ENCODE measurements at places on chromosomes 13 and 19.

- DNase-seq: no peak
Observed at GRCh38 chr13:43815204-43815603, 28.4 kb upstream of the ENOX1 start.

DNA sequence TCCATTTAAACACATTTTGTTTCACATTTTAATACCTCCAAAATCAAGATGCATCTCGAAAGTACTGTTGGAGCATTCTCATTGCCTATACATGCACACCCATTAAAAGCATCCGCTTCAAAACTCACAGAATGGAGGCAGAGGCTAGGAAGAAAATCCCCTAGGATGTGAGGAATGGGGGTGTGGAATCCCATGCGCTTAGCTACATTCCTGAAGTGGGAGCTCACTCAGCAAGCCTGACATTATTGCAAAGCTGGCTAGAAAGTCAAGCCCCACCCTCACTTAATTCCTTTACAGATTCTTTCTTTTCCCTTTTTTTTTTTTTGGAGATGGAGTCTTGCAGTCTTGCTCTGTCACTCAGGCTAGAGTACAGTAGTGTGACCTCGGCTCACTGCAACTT lies 4.6 kb upstream of the FAM32A start:
- DNase-seq: no peak

GRCh38 chr13:25846222-25846984 lies 205.4 kb downstream of the SHISA2 start:
- no peak for DNase-seq

- no peak for DNase-seq
Observed at GRCh38 chr13:44088411-44088810, 208.7 kb downstream of the LACC1 start.

GRCh38 chr19:374183-374885 lies 29.7 kb upstream of the MIER2 start:
- no peak for DNase-seq

DNA sequence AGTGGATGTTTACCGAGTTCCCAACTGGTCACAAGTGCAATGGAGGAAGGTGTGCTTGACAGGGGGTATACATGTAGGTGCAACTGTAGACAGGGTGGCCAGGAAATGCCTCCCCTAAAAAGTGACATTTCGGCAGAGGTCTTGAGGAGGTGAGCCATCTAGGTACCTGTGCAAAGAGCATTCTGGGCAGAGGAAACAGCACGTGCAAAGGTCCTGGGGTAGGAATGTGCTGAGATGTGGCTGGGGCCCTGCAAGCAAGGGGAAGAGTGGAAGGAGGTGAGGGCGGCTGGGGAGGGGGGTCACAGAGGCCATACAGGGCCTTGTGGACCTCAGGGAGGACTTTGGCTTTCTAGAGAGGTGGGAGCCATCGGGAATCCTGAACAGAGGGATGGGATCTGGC lies 8.1 kb downstream of the ADGRL1 start:
- DNase-seq: no peak

DNA sequence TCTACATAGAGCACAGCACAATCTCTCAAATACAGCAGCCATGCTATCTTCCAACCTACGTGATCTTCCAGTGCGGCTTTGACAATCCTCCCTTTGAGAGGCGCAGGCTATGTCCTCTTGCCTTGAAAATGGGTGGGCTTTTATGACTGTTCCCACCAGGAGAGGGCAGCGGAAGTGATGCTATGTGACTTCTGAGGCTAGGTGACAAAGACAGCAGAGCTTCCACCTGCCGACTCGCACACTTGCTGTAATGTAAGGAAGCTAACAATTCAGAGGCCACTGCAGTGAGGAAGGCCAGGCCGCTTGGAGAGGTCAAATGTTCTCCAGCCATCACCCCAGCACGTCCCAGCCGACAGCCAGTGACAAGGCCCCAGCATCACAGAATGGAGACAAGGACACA lies 65.8 kb downstream of the MRPL57 start:
- no peak for DNase-seq

DNA sequence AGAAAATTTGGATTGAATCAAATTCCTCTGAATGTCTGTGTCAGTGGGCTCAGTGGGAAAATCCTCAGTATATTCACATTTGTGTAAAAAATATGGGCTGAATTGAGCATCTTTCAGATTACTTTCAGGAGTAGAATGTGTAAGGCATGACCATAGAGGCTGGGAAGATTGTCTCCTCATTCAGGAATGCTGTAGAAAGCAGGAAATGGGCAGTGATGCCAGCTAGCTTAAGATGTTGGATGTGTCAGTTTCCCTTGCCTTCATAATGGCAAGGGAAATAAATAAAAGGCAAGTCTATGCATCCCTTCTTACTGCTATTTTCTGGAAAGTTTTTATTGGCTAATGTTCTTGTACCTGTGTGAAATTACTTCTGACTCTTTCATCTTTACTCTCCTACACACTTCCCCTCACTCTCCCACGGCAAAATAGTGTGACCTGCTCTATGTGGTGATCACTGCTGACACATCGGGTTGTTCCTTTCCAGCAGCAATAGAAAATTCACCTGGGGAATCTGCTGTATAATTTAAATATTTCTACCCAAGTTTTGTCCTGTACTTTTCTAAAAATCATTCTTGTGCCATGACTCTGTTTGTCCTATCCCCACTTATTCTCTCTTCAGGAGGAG lies 103.2 kb downstream of the LMO7 start:
- no peak for DNase-seq

- DNase-seq: no peak
Observed at GRCh38 chr13:33543089-33543459, 257.5 kb upstream of the STARD13 start.

DNA sequence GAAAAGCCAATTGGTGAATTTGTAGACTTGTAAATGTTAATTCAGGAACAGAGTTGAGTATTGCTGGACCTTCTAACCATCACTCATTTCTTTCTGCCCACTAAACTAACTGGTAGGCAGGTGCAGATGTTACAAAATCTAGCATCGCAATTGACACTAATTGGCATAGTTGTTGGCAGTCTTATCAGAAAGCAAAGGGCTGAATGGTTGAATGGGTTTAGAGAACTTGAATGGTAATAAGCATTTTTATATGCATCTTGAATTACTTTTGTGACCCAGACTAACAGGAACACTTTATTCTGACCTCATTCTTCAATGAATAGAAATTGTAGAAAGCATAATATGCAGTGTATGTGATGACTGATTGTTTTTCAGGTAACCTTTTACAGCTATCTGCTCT lies 189.1 kb downstream of the GGACT start:
- DNase-seq: no peak

DNA sequence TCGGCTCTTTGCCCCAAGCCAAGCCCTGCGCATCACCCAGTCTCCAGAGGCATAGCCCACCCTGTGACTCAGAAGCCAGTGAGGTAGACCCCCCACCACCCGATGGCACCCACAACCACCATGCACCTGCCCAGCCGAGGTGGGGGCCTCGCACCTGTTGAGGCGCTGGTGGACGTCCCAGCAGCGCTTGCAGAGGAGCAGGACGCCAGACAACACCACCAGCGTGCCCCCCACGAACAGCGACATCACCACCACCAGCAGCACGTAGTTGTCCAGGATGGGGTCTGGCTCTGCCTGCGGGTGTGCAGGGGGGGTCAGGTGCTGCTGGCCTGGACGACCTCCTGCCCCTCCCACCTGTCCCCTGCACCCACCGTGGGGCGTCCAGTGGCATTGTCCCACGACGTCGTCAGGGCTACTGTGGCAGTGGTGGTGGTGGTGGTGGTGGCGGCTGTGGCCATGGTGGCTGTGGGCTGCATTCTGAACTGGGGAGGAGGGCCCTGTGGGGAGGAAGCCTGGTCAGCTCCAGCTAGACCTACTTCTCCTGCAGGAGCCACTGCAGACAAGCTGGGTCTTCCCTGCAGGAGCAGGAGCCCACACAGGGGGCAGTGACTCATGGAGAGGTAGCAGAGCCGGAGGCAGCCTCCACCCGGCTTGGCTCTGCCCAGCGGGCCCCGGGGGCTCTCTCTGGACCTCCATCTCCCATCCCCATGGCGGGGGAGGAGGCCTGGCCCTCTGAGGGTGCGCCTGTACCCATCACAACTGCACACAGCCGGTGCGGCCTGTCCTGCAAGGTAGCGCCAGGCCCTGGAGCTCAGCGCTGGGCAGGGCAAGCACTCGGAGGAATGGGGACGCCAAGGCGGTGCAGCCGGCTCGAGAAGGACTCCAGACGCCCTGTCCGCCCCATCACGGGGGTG lies 1.9 kb downstream of the CBARP start:
- no peak for DNase-seq

GRCh38 chr13:23751195-23751594 lies 138.0 kb downstream of the MIPEP start:
- no peak for DNase-seq

GRCh38 chr19:33435706-33436359 lies 62.3 kb downstream of the CEBPG start:
- DNase-seq: no peak

- no peak for DNase-seq
Observed at GRCh38 chr19:10419200-10419645, 1.1 kb upstream of the PDE4A start.

- DNase-seq: no peak
Observed at GRCh38 chr19:52451241-52451640, 2.1 kb upstream of the ZNF578 start.

DNA sequence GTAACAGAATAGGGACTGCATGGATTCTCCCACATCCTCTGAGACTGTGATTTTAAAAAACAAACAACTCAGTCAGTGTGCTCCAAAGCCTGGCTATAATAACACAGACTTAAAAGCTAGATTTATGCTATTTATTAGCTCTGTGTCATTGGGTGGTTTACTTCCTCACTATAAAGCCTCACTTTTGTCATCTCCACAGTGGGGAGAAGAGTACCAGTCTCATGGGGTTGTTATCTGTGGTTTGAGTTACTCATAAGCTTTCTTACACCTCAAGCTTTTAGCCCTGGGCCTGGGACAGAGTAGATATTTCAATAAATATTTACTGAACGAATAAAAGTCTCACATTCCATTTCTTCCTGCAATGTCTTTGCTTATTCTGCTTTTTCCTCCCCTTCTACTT lies 5.3 kb downstream of the RNASEH2B start:
- DNase-seq: peak; percentile 48

- DNase-seq: no peak
Observed at GRCh38 chr19:2969104-2969504, 8.3 kb upstream of the TLE6 start.

DNA sequence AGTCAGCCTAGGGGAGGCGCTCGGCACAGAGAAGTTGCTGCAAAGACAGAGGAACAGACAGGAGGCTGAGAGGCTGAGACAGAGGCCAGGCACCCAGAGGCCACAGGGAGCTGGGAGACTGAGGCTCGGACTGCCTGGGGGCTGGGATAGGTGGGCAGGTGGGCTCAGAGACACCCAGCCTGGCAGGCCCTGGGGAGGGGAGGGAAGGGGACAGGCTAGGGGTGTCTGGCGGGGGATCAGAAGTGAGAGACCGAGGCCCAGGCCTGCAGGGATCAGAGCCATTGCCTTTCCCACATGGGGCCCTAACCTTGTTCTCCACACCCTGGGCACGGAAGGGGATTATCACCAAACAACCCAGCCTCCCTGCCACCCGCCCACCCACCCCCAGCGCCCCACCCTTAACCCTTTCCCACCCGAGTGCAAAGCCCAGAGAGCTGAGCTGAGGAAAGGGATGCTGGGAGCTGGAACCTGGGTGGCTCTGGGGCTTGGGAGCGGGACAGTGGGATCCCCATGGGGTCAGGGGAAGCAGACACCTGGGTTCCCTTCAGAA lies 1.3 kb downstream of the NTN5 start:
- DNase-seq: no peak

GRCh38 chr13:42215578-42216421 lies 56.2 kb upstream of the AKAP11 start:
- DNase-seq: peak; percentile 9

DNA sequence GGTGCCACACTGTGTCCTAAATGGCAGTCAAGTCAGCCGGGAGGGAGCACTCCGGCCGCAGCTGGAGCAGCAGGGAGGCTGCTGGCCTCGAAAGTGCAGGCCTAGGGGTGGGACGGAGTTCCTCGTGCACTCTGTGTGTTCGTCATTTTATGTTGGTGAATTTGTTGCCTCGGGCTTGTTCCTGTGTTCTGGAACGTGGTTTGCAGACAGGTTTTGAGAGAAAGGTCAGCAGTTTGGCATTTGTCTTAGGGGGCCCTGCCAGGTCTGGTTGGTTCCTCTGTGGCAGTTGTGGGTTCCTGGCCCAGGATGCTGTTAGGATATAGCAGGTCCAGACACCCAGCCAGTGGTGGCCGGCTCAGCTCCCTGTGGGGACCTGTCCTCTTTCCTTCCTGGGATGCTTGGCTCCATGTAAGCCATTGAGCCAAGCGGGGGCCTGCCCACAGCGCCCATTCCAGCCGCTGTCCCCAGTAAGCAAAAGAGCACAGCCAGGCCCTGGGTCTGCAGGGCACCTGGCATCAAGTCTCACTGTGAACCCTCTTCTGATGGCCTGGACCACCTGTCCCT lies 30.0 kb downstream of the MPHOSPH8 start:
- DNase-seq: no peak

- no peak for DNase-seq
Observed at GRCh38 chr13:110799246-110800236, 86.0 kb downstream of the ING1 start.

- DNase-seq: no peak
Observed at GRCh38 chr19:14746886-14747285, 31.5 kb downstream of the ADGRE2 start.

GRCh38 chr13:29255567-29255966 lies 339.9 kb downstream of the SLC7A1 start:
- DNase-seq: no peak

DNA sequence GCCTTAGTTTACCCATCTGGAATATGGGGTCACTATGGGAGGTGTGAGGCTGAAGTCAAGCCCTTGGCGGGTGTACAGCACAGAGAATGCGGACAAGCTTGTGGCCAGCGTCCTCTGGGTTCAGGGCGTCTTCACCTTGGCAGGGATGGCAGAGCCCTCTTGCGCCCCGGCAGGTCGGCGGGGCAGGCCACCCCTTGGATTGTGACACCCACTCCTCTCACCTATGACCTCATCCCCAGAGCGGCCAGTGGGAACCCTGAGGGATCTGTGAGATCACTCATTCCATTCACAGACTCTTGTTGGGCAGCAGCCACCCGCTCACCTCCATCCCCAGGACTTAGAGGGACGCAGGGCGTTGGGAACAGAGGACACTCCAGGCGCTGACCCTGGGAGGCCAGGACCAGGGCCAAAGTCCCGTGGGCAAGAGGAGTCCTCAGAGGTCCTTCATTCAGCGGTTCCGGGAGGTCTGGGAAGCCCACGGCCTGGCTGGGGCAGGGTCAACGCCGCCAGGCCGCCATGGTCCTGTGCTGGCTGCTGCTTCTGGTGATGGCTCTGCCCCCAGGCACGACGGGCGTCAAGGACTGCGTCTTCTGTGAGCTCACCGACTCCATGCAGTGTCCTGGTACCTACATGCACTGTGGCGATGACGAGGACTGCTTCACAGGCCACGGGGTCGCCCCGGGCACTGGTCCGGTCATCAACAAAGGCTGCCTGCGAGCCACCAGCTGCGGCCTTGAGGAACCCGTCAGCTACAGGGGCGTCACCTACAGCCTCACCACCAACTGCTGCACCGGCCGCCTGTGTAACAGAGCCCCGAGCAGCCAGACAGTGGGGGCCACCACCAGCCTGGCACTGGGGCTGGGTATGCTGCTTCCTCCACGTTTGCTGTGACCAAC lies at the start of gene SPACA4:
TSS of gene SPACA4 (plus strand) at position 280 of the 896 bp plus-strand sequence. CDS start at position 517, 237 bp downstream.
- DNase-seq: no peak

GRCh38 chr13:101579281-101579802 lies 126.9 kb downstream of the ITGBL1 start:
- DNase-seq: no peak

Measured in CD4-positive, alpha-beta T cell treated with Interleukin-15 for 4 hours (primary cell).